ENCODE measurements at places on chromosomes 5 and 9.
A peak's percentile ranks its signal among the peaks of the same experiment; 100 is the strongest.

DNA sequence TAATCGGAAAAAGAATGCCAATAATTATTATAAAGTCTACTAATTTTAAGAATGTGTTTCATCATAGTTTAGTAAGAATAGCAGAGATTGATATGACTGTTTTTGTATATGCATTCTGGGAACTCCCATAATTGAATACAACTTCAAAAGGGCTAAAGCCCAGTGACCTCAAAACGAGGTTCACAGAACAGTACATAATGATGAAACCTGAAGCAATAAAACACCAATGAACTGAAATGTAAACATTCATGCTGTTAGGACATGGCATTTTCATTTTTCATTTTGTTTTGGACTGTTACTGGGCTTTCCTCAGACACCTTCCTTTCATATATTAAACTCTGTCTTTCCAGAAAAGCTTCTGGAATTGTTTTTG lies 684 bp upstream of the JMY start:
- DNase-seq, result no peak

DNA sequence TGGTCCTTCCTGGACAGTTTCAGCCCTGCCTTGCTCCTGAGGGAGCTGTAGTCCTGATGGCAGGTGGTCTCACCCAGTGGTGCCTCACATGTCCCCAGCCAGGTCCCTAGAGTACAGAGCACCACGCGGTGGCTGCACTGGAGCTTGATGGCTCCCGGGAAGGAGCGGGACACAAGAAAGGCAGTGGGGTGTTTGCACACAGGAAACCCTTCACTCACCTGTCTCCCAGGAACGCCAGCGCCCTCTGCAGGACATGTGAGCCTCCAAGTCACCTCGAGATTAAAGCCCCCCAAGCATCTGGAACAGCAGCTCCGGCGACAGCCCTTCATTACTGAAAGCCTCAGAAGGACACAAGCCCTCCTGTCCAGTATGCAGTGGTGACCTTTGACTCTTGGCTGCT lies 19.9 kb upstream of the TMEM250 start:
- DNase-seq, result peak; percentile 22

DNA sequence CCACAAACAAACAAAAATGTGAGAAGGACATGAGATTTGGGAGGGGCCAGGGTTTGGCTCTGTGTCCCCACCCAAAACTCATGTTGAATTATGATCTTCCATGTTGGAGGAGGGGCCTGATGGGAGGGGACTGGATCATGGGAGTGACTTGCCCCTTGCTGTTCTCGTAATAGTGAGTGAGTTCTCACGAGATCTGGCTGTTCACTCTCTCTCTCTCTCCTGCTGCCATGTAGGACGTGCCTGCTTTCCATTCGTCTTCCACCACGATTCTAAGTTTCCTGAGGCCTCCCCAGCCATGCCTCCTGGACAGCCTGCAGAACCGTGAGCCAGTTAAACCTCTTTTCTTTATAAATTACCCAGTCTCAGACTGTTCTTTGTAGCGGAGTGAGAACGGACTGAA lies 118.7 kb downstream of the RXRA start:
- no peak for DNase-seq

DNA sequence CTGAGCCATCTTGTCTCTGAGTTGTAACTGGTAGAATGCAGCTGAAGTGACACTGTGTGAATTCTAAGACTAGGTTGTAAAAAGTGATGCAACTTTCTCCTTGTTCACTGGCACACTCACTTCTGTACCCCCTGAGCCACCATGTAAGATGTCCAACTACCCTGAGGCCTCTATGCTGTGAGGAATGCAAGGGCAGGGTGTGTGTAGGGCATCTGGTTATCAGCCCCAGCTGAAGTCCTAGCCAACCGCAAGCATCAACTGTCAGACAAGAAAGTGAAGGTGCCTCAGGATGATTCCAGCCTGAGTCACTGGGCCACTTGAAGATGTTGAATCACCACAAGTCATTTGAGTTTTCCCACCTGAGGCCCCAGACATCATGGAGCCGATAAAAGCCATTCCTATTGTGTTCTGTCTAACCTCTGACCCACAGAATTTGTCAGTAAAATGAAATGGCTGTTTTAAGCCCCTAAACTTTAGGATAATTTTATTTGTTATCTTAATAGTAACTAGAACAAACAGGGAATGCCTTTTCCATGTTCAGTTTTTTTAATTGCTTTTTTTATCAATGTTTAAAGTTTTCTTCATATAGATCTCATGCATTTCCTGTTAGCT lies 18.7 kb upstream of the RHOBTB3 start:
- peak; percentile 89 for DNase-seq

DNA sequence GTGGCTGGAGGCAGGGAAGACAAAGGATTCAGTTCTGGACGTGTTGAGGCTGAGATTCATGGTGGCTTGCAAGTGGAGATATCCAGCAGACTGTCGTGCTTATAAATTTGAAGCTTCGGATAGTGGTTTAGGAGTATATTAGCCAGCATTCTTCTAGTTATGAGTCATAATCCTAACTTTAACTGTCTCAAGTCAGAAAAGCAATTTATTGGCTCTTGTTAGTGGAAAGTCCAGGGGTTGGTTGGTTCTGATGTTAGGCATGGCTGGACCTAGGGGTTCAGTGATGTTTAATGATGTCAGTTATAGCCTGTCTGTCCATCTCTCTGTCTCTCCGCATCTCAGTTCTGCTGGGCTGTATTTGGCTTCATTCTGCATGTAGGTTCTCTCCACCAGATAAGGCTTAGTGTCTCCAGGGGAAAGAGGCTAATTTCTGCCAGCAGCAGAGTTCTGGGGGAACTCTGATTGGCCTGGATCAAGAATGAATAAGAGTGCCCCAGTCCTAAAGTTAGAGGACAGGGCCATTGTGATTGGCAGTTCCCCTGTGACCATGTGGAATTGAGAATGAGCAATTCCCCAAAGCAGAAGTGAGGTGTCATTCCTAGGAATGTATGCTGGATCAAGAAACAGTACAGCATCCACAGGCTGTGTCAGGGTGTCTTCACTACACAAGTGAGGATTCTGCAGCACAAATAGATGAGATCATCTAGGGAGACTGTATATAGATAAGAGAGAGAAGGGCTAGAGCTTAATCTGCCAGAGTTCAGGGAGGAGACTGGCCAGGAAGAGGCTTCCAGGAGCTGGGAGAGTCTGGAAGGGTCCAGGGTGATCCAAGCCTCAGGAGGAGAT lies 72.9 kb upstream of the SHB start:
- peak; percentile 65 for DNase-seq

DNA sequence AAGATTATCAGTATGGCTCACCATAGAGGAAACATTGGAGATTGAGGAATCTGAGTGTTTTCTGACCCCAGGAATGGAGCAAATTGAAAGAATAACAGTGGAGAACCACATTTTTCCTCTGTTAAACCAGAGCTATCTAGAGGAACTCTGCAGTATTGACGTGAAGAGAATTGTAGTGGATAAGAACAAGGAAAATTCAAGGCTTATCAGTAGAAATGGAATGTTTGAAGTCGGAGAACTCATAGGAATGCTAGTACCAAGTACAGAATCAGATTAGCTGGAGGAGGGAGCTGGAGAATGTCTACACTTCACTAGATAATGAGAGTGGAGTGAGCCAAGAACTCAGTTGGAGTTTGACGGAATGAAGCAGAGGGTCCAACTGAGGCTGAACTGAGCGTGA lies 50.3 kb downstream of the SNCAIP start:
- peak; percentile 79 for DNase-seq

- no peak for DNase-seq
These were observed 65.5 kb downstream of the GNG10 start for GRCh38 chr9:111726949-111727348.

DNA sequence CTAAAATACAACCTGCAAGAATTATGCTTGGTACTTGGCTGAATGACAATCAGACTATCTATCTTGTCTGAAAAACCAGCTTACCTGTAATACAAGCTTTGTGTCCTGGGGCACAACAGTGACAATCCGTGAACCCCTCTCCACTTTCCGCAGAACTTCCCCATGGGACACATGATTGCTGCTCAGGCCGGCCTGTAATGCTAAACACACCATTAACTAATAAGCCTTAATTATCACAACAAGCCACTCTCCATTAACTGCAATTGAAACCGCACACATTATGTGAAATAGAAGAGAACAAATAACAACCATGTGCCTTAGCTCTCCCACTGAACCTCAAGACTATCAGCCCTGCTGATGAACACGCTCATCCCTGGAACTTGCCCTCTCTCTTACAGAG lies 33.7 kb downstream of the ELP1 start:
- DNase-seq, result no peak

All from astrocyte of the hippocampus (primary cell).